H1 (cell line): ENCODE measurements at places on chromosomes 12 and 14. TPM values are rescaled to one million over a fixed set of nuclear protein-coding genes. Genes with fewer than 3 reads are reported as not detected.

The PRMT5 gene
- total RNA-seq, result 159 and 171 TPM in 2 replicates

The HOXC4 gene
- not detected in 2 replicates for total RNA-seq

DNA sequence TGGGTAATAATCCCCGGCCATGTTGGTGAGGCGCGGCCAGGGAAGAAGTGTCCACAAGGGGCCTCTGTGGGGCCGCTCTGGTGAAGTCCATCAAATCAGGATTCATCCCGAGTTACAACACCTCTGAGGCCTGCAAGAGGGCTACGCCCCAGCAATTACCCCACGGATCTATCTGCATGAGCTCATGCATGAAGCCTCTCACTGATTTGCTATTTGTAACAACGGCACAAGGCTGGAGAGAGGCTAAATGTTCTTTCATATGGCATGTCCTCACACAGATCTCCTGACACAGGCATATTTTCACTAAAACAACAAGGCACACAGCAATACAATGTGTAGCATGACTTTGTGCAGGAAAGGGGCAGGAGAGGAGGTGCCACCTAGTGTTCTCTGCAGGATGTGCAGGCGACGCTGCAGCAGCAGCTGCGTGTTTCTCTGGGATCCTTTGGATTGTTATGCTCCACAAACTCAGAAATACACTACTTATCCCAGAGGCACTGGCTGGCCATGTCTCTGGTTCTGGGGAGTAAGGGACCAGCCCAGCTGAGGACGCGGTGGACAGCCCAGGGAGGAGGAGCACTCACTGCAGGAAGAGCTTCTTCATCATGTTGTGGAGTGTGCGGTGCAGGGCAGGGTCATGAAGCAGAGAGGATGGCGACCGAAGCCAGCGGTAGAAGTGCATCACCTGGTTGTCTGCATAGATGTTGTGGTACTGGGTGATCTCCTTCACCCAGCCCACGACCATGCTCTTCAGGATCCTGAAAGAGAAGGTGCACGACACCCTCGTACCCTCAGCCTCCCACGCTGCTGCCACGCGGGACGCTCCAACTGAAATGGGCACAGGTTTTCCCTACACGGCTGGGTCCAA, 20.2 kb downstream of the P2RX2 start:
- no peak for DNase-seq

- DNase-seq, result no peak
These were observed 28.1 kb downstream of the ETNK1 start for GRCh38 chr12:22653075-22653474.

- DNase-seq, result no peak
These were observed 8.9 kb downstream of the APAF1 start for GRCh38 chr12:98653866-98654493.

DNA sequence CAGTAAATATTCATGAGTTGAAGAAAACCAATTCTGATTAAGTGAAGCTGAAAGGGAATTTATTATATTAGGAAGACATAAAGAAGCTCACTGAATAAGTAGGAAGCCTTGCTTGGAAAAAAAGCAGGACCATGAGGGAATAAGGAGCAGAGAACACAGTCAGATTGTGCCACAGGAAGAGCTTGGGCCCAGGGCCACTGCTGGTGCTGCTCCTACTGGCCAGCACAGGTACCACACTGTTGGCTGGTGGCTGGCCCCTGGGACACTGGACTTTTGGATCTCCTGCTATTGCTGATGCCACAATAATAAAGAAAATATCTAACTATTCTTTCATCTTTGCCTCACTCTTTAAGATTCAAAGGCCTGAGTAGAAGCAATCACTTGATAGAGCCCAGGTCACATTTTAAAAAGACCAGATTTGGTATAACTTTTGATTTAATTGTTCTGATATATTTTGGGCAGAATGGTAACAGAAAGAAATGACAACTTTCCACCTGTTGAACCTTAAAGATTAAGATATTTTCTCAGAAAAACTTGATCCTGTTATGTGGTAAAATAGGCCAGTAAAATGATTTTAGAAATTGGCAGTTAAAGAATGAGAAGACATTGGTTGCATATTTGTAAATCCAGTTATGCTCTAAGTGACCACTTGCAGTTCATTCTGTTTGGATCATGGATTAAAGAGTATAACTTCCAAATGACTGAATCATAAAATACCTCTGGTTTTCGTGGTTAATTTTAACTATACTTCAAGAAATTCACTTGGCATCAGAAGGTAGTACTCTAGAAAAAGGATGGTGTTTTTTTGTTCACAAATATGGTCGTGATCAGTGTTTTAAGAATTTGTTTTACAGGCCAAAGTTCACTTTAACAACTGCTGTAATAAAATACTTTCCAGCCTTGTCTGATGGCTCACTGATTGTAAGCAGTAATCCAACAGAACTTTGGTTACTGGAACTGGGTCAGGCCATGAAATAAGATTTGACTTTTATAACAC, 68.3 kb downstream of the DERA start:
- DNase-seq, result no peak

GRCh38 chr12:27462151-27462694, 15.7 kb downstream of the SMCO2 start:
- no peak for DNase-seq

DNA sequence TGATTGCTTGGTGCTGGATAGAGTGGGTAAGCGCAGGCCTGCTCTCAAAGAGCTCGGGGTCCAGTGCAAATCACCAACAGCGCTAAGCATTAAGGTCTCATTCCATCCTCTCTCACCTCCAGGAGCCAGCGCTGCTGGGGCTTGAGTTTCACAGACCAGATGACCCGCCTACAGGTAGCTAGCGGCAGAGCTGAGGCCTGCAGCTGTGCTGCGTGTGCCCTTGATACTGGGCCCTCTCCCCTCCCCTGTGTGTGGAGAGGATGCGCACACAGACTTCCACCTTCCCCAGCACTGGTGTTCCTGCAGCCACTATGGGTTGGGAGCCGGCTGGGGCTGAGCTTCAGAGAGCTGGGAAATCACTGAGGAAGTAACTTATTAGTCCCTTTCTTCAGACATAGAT, 149.9 kb downstream of the CALM1 start:
- DNase-seq, result no peak
